Mesendoderm (in vitro differentiated cells): ENCODE measurements at places on chromosomes 6 and 20.

DNA sequence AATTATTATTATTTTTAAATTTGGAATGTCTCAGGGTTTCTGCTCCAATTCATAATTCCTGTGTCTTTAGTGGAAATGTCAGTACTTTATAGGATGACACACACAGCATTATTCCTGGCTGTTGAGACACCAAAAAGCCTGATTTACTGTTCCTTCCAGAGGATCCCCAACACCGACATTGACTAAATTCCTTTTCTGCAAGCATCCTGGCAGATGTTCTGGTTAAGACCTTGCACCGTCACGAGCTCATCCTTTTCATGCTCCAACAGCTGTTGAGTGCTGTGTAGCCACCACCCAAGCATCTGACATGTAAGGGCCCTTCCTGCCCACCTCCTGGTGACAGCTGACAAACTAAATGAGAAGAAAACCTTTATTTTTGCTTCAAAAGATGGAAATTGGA, 284.3 kb upstream of the SULF2 start:
- DNase-seq = no peak
- H3K4me3 ChIP-seq = no peak overlapping the region
- no peaks in the 10 kb centered on the region for H3K4me1 ChIP-seq
- no peaks in the 10 kb centered on the region for H3K36me3 ChIP-seq

- no peaks in the 10 kb centered on the region for H3K27me3 ChIP-seq
- H3K4me1 ChIP-seq = peaks cover 10% of the 10 kb centered on the region
- no peak overlapping the region for H3K4me3 ChIP-seq
- no peak for DNase-seq
Measured at GRCh38 chr6:157850030-157850429, 27.0 kb downstream of the SNX9 start.

GRCh38 chr6:21045135-21045700, 511.0 kb downstream of the CDKAL1 start:
- H3K27me3 ChIP-seq = no peaks in the 10 kb centered on the region
- H3K27ac ChIP-seq = no peak overlapping the region
- no peak for DNase-seq
- H3K36me3 ChIP-seq = no peaks in the 10 kb centered on the region
- H3K4me3 ChIP-seq = no peak overlapping the region

GRCh38 chr20:13671916-13672378, 33.2 kb upstream of the TASP1 start:
- H3K27me3 ChIP-seq = no peaks in the 10 kb centered on the region
- no peaks in the 10 kb centered on the region for H3K4me1 ChIP-seq
- DNase-seq = no peak
- no peaks in the 10 kb centered on the region for H3K36me3 ChIP-seq

- no peak for DNase-seq
- no peak overlapping the region for H3K27ac ChIP-seq
- H3K27me3 ChIP-seq = no peaks in the 10 kb centered on the region
- H3K4me1 ChIP-seq = no peaks in the 10 kb centered on the region
- H3K36me3 ChIP-seq = no peaks in the 10 kb centered on the region
Measured at GRCh38 chr20:20564279-20564678, 148.2 kb downstream of the RALGAPA2 start.

GRCh38 chr6:155253337-155253736, 10.5 kb upstream of the CLDN20 start:
- peaks cover 4% of the 10 kb centered on the region for H3K36me3 ChIP-seq
- no peak overlapping the region for H3K4me3 ChIP-seq
- no peaks in the 10 kb centered on the region for H3K27me3 ChIP-seq
- H3K27ac ChIP-seq = no peak overlapping the region
- no peaks in the 10 kb centered on the region for H3K4me1 ChIP-seq

GRCh38 chr6:34959224-34959623, 70.2 kb downstream of the ANKS1A start:
- H3K27ac ChIP-seq = no peak overlapping the region
- no peaks in the 10 kb centered on the region for H3K27me3 ChIP-seq
- no peaks in the 10 kb centered on the region for H3K4me1 ChIP-seq
- H3K36me3 ChIP-seq = no peaks in the 10 kb centered on the region
- H3K4me3 ChIP-seq = no peak overlapping the region
- no peak for DNase-seq

- H3K4me1 ChIP-seq = no peaks in the 10 kb centered on the region
- H3K27me3 ChIP-seq = no peaks in the 10 kb centered on the region
- H3K4me3 ChIP-seq = no peak overlapping the region
- peak; percentile 25 for DNase-seq
- H3K36me3 ChIP-seq = no peaks in the 10 kb centered on the region
- H3K27ac ChIP-seq = no peak overlapping the region
Measured at GRCh38 chr6:159729598-159730331, 2.5 kb downstream of the WTAP start.

DNA sequence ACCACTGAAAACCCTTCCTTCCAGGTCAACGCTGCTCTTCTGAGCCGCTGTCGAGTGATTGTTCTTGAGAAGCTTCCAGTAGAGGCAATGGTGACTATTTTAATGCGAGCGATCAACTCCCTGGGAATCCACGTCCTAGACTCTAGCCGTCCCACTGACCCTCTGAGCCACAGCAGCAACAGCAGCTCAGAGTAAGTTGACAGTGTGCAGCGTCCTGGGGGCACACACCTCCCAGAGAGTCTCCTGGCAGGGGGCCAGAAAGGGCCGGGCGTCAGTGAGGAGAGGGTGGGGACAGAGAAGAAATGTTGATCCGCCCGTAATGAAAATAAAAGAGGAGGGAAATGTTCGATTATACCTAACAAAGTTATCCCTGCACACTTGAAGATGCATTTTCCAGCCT, 5.0 kb downstream of the WRNIP1 start:
- peaks cover 7% of the 10 kb centered on the region for H3K4me1 ChIP-seq
- H3K27me3 ChIP-seq = no peaks in the 10 kb centered on the region
- H3K36me3 ChIP-seq = no peaks in the 10 kb centered on the region
- DNase-seq = no peak
- H3K27ac ChIP-seq = no peak overlapping the region

DNA sequence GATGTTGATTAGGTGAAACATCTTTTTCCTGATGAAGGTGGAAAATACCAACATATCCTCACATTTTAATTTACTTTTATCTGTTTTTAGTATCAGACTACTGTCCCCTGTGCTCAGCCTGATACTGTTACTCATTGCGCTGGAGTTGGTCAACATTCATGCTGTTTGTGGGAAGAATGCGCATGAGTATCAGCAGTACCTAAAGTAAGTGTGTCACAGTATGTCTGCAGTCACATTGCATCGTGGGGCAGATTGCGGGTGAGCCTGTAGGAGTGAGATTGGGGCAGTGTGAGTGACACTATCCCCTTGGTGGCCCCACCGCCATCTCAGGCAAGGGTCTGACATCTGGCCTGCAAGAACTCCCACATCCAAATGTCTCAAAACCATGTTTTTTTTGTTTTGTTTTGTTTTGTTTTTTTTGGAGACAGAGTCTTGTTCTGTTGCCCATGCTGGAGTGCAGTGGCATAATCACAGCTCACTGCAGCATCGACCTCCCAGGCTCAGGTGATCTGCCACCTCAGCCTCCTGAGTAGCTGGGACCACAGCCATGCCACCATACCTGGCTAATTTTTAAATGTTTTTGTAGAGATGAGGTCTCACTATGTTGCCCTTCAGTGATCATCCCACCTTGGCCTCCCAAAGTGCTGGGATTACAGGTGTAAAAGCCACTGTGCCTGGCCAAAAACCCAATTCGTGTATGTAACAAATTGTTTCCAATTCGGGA, 27.8 kb downstream of the ERMARD start:
- H3K36me3 ChIP-seq = peaks cover 1% of the 10 kb centered on the region
- H3K4me1 ChIP-seq = no peaks in the 10 kb centered on the region
- no peak for DNase-seq
- H3K27me3 ChIP-seq = no peaks in the 10 kb centered on the region

GRCh38 chr6:134117409-134117808, 65.0 kb upstream of the SLC2A12 start:
- H3K4me1 ChIP-seq = no peaks in the 10 kb centered on the region
- DNase-seq = no peak
- H3K27ac ChIP-seq = no peak overlapping the region
- H3K4me3 ChIP-seq = no peak overlapping the region

DNA sequence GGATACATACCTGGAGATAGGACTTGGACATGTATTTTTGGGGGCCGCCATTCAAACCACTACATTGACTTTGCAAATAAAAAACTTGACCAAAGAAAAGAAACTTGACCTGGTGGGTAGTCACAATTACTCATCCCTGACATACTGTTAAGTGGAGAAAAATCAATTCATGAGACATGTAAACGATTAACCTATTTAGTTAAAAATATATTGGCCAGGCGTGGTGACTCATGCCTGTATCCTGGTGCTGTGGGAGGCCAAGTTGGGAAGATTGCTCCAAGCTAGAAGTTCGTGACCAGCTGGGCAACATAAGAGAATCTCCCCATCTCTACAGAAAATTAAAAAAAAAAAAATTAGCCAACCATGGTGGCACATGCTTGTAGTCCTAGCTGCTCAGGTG, 2.5 kb upstream of the SRSF12 start:
- no peaks in the 10 kb centered on the region for H3K4me1 ChIP-seq
- no peaks in the 10 kb centered on the region for H3K27me3 ChIP-seq
- no peak for DNase-seq

DNA sequence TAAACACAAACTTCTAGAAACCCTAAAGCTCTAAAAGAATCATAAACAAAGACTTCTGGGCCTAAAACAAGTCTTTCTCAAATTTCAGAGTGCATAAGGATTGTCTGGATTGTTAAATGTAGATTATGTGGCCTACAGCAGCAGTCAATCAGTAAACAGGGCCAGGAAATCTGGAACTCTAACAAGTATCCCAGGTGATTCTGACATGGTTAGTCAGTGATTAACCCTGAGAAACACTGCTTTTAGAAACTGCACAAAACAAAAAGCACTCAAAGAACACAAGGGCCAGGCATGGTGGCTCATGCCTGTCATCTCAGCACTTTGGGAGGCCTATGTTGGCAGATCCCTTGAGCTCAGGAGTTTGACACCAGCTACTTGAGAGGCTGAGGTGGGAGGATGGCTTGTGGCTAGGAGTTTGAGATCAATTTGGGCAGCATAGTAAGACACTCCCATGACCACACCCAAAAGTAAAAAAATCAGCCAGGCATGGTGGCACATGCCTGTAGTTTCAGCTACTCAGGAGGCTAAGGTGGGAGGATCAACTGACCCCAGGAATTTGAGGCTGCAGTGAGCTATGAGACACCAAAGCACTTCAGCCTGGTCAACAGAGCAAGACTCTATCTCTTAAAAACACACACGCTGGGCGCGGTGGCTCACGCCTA, 5.9 kb downstream of the MED20 start:
- peaks cover 3% of the 10 kb centered on the region for H3K4me1 ChIP-seq
- DNase-seq = no peak
- H3K4me3 ChIP-seq = no peak overlapping the region
- H3K36me3 ChIP-seq = peaks cover 2% of the 10 kb centered on the region
- H3K27me3 ChIP-seq = no peaks in the 10 kb centered on the region

DNA sequence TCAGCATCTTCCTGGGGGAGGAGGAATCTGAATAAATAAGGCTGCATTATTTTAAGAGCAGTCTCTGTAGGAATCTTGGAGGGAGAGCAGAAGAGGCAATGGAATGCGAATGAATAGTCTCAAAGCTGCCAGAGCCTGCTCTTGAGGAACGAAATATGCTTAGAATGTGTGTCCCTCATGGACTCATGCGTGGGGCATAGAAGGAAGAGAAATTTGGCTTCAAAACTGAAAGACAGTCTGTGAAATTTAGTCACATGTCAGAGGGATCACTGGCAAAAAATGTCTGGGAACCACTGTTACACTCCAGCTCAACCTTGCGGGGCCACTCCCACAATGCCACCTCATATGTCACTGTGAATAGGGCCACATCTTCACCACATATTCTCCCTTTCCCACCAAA, 95.5 kb downstream of the GJA10 start:
- peak; percentile 16 for DNase-seq
- H3K36me3 ChIP-seq = no peaks in the 10 kb centered on the region
- H3K4me1 ChIP-seq = no peaks in the 10 kb centered on the region
- no peaks in the 10 kb centered on the region for H3K27me3 ChIP-seq

DNA sequence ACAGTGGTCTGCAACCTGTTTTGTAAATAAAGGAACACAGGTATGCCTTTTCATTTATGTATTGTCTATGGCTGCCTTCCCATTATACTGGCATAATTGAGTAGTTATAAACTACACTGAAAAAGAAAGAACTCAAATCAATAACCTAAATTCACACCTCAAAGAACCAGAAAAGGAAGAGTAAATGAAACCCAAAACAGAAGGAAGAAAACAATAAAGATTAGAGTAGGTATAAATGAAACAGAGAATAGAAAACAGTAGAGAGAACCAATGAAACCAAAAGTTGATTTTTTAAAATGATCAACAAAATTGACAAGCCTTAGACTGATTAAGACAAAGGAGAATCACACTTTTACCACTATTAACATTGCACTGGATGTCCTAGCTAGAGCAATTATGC, 34.7 kb downstream of the FAM184A start:
- no peaks in the 10 kb centered on the region for H3K27me3 ChIP-seq
- no peak for DNase-seq
- no peak overlapping the region for H3K27ac ChIP-seq
- H3K36me3 ChIP-seq = no peaks in the 10 kb centered on the region

DNA sequence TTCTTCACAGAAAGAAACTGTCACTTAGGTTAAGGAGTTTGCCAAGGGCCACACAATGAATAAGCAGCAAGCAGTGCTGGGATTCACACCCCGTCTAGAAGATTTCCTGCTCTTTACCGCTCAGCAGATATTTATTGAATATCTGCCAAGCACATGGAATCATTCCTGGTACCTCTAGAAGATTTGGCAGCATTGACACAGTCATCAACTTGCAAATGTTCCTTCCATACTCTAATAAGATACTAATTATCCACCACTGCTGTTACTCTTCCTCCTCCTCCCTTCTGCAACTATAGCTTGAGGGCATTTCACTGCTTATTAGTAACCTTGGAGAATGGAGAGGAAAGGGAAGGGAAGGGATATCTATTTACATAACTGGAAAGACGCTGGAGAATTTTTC, 13.0 kb downstream of the MOXD1 start:
- H3K4me3 ChIP-seq = no peak overlapping the region
- DNase-seq = no peak
- no peak overlapping the region for H3K27ac ChIP-seq

GRCh38 chr6:17967668-17968518, 19.5 kb downstream of the KIF13A start:
- peaks cover 5% of the 10 kb centered on the region for H3K4me1 ChIP-seq
- H3K27ac ChIP-seq = no peak overlapping the region
- DNase-seq = peak; percentile 26

GRCh38 chr20:51696304-51697071, 71.7 kb downstream of the ATP9A start:
- no peaks in the 10 kb centered on the region for H3K27me3 ChIP-seq
- H3K4me3 ChIP-seq = no peak overlapping the region
- DNase-seq = no peak
- H3K36me3 ChIP-seq = no peaks in the 10 kb centered on the region
- no peak overlapping the region for H3K27ac ChIP-seq

DNA sequence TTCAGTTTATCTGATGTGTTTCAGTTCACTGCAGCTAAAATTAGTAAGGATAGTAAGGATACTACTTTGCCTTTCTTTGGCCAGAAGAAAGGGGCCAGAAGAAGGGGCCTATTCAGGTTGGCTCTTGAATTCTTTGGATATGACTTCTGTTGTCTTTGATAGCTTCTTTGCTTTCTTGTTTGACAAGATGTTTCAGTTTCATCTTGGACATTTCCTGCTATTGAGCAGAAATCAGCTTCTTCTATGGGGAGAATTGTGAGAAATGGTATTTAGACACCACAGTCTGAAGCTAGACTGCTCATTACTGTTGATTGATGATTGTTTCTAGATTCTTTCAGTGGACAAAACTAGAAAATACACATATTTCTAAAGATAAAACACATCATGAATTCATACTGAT, 23.2 kb downstream of the L3MBTL3 start:
- no peak overlapping the region for H3K27ac ChIP-seq
- no peaks in the 10 kb centered on the region for H3K4me1 ChIP-seq
- no peaks in the 10 kb centered on the region for H3K27me3 ChIP-seq
- H3K36me3 ChIP-seq = no peaks in the 10 kb centered on the region
